Hepatocyte (in vitro differentiated cells): ENCODE measurements at places on chromosomes 1 and 21.
A peak's percentile ranks its signal among the peaks of the same experiment; 100 is the strongest.

DNA sequence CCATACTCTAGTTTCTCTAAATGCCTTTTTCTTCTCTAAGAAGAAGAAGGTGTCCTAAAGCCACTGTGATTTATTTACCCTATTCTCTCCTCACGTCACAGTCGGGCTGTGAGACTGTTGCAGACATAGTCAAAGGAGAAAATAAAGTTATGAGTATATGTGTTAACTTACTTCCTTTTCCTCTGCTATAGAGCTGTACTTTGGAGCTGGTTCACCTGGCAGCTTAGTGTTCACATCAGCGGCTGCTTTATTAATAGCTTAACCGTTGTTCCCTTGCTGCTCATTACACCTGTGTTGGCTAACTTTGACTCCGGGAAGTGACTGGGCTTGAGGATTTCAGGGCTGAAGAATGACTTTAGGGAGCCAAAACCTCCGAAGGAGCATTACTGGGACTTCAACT, 3.6 kb downstream of the PFKFB2 start:
- H3K4me1 ChIP-seq, result peaks cover 8% of the 10 kb centered on the region
- no peak overlapping the region for H3K4me3 ChIP-seq
- H3K27ac ChIP-seq, result peak overlapping the region; percentile 70
- no peaks in the 10 kb centered on the region for H3K27me3 ChIP-seq

DNA sequence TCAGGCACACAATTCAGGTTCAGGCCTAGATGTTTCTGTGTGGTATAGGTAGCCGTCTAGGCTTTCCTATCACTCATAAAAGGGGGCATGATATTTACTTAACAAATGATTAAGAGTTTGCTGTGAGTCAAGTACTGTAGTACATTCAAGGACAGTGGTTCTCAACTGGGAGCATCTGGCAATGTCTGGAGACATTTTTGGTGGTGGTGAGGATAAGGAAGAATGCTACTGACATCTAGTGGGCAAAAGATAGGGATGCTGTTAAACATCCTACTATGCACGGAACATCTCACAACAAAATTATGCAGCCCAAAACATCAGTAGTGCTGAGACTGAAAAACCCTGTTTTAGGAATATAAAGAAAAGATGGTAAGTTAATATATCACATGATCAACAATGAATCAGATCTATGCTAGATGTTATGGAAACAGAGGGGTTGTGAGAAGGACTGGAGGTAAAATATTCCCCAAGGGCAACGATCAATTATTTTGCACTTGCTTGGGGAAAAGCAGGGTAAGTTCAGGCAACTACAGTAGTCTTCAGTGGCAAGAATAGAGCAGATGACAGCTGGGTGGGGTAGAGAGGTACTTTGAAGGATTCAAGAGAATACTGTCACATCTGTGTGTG, 4.9 kb downstream of the DNTTIP2 start:
- peaks cover 4% of the 10 kb centered on the region for H3K4me1 ChIP-seq
- no peaks in the 10 kb centered on the region for H3K27me3 ChIP-seq
- peak; percentile 62 for DNase-seq
- H3K36me3 ChIP-seq, result no peaks in the 10 kb centered on the region

- H3K27me3 ChIP-seq, result no peaks in the 10 kb centered on the region
- no peaks in the 10 kb centered on the region for H3K36me3 ChIP-seq
- H3K4me1 ChIP-seq, result peaks cover 8% of the 10 kb centered on the region
- H3K4me3 ChIP-seq, result no peak overlapping the region
These were observed 26.9 kb upstream of the CCN1 start for GRCh38 chr1:85553416-85554335.

DNA sequence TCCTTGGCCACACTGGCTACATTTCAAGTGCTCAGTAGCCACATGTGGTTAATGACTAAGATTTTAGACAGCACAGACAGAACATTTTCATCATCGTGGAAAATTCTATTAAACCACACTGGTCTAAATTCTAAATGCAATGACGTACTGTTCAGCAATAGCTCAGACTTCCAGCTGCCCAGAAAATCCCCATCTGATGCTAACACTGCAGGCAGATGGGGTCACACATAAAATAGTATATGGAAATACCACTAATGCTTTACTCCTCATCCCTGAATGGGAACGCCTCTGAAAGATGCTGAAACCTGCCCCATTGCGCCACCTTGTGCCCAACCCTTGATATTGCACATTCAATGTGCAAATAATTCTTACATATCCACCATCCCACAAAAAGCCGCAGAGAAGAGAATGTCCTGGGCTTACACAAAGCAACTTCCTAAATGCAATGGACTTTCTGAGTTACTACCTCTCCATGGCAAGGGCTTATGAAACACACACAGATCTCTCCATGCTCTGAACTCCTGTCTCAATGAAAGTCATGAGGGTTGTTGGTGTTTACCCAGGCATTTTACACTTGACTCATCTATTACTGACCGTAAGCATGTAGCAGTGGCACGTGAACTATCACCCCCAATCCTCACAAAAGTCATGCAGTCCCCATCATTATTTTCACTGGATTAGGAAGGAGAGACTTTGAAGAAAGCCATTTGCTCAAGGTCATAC, 20.3 kb upstream of the SLC5A9 start:
- no peaks in the 10 kb centered on the region for H3K27me3 ChIP-seq
- no peak overlapping the region for H3K27ac ChIP-seq
- no peaks in the 10 kb centered on the region for H3K4me1 ChIP-seq
- H3K4me3 ChIP-seq, result no peak overlapping the region
- H3K36me3 ChIP-seq, result no peaks in the 10 kb centered on the region
- DNase-seq, result peak; percentile 84

GRCh38 chr1:90357995-90358394, 359.1 kb downstream of the BARHL2 start:
- no peak for DNase-seq
- H3K4me3 ChIP-seq, result no peak overlapping the region
- H3K36me3 ChIP-seq, result no peaks in the 10 kb centered on the region
- no peaks in the 10 kb centered on the region for H3K4me1 ChIP-seq
- no peak overlapping the region for H3K27ac ChIP-seq

DNA sequence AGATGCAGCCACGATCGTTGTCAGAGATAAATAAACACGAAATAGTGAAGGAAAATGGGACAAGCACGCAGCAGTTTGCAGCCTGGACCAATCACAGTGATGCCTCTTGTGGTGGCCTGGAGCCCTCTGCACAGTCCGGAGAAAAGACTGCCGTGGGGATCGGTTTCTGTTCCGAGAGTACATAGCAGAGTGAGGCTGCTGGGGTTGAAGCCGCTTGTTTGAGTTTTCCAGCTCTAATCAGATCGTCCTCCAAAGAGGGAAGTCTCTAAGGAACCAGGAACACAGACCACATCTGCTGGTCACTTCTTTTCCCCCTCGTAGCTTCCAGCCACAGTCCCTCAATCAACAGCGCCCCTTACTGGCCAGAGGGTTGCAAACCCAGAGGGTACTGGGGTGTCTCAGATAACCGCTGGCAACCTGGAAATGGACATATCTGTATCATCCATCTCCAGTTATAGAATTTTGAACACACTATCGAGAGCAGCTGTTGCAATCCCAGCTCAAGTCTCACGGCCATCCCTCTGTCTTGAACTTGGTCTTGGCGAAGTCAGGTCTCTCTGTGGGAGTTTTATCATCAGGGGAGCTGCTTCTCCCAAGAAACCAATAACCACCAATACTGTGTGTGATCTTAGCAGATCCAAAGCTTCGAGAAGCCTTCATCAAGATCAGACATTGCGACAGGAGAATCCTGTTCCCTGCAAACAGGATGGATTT, 57.4 kb downstream of the OLIG1 start:
- H3K36me3 ChIP-seq, result no peaks in the 10 kb centered on the region
- H3K4me3 ChIP-seq, result peak overlapping the region; percentile 3
- H3K27me3 ChIP-seq, result peaks cover 22% of the 10 kb centered on the region
- H3K4me1 ChIP-seq, result no peaks in the 10 kb centered on the region

DNA sequence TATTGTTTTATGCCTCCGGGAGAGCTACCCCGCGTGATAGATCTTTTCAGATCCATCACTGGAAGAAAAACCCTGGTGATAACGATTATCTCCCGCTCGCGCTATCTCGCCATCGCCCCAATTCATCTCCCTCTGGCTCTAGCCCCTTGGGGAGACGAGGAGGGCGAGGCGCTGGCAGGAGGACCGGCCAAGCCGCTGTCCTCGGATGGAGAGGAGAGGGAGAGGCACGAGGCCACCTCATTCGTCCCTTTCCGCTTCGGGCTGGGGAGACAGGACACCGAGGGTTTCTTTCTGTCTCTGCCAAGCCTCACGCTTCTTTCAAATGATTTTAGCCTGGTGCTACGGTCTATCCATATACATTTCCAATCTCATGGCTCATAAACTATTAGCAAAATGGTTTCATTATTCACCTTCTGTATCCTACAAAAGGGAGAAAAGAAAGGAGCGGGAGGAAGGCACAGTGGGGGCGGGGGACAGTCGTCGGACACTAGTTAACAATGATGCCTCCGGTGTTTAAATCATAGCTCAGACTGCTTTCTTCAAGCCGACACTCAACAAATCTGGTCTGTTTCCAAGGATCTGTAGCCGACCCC, 415.0 kb upstream of the ESRRG start:
- H3K4me3 ChIP-seq, result no peak overlapping the region
- H3K27ac ChIP-seq, result no peak overlapping the region
- no peaks in the 10 kb centered on the region for H3K36me3 ChIP-seq

DNA sequence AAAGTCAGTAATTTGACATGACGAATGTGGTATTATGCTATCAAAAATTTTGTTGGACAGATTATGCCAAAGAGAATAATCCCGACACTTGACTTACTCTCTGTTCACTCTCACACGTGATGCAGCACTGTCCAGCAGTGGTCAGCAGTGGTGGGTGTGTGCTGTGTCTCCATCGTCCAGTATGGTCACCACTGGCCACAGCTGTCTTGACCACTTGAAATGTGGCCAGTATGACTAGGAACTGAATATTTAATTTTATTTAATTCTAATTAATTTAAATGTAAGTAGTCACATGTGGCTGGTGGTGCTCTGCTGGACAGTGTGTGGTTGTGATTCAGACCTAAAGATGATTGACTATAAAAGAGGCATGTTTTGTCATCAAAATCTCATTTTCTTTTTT, 24.0 kb downstream of the URB2 start:
- no peak for DNase-seq
- H3K27me3 ChIP-seq, result no peaks in the 10 kb centered on the region
- no peak overlapping the region for H3K27ac ChIP-seq
- H3K4me3 ChIP-seq, result no peak overlapping the region
- no peaks in the 10 kb centered on the region for H3K4me1 ChIP-seq

DNA sequence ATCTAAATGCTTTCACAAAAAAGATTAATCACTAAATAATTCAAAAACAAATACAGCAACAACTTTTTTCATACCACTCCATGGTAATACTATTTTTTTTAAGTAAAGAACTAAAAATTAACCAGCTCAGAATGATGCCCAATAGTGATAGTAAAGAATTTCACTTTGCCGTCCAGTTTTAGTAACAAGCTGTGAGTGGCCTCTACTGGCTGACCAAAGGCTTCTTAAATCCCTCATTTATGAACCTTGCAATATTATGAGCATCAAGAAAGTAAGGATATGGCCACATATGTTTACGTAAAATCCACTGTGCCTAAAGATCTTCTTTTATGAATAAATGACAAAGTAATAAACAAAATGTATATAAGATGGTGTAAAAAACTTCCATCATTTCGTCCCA, 108.6 kb downstream of the GPATCH2 start:
- no peaks in the 10 kb centered on the region for H3K36me3 ChIP-seq
- H3K4me1 ChIP-seq, result no peaks in the 10 kb centered on the region
- no peak overlapping the region for H3K27ac ChIP-seq
- no peak for DNase-seq

DNA sequence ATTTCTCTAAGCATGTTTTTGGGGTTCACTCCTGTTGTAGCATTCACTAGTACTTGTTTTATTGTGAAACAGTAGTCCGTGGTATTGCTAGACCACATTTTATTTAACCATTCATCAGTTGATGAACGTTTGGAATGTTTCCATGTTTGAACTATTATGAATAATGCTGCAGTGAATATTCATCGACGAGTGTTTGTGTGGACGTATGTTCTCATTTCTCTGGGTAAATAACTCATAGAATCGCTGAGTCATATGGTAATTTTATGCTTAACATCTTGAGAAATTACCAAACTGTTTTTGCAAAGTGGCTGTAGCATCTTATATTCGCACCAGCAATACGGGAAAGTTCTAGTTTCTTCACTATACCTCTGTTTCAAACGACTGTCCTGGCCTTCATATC, 28.0 kb upstream of the KAZN start:
- DNase-seq, result no peak
- no peaks in the 10 kb centered on the region for H3K4me1 ChIP-seq
- H3K36me3 ChIP-seq, result no peaks in the 10 kb centered on the region
- H3K27me3 ChIP-seq, result no peaks in the 10 kb centered on the region

GRCh38 chr1:158945061-158945460, 13.7 kb downstream of the PYHIN1 start:
- H3K4me1 ChIP-seq, result no peaks in the 10 kb centered on the region
- H3K27ac ChIP-seq, result no peak overlapping the region
- H3K27me3 ChIP-seq, result no peaks in the 10 kb centered on the region
- no peak overlapping the region for H3K4me3 ChIP-seq
- DNase-seq, result no peak

GRCh38 chr1:153344718-153345025, 4.0 kb downstream of the PGLYRP4 start:
- DNase-seq, result no peak
- H3K4me1 ChIP-seq, result no peaks in the 10 kb centered on the region
- peaks cover 4% of the 10 kb centered on the region for H3K27me3 ChIP-seq
- no peak overlapping the region for H3K27ac ChIP-seq

DNA sequence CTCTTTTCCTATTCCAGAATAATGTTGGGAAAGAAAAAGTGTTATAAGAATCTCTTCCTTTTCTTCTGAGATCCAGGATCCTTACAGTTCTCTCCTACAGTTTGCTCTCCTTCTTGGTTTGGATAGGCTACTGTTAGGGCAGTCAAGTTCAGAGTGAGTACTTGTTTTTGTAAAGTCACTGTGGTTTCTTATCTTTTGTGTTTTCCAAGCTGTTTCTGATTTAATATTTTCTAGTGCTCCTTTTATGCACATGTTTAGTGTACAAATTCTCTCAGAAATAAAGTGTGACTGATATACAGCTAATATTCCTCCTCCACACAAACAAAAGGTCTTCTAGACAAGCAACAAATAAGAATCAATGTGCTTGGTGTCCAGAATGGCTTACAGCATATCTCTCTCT, 107.7 kb downstream of the BACH1 start:
- no peaks in the 10 kb centered on the region for H3K36me3 ChIP-seq
- H3K27me3 ChIP-seq, result no peaks in the 10 kb centered on the region
- no peaks in the 10 kb centered on the region for H3K4me1 ChIP-seq
- H3K4me3 ChIP-seq, result no peak overlapping the region
- no peak for DNase-seq
- no peak overlapping the region for H3K27ac ChIP-seq
